Activated T-helper 1 cell treated with anti-CD3 and anti-CD28 coated beads, Interleukin-12 subunit alpha, Interleukin-12 subunit beta, Interleukin-2, Interleukin-4 antibody, amounts not matched to agents 30 ng/mL and 10 ng/mL and 1 ng/mL, durations not matched to agents 14 hours and 24 hours and 36 hours (primary cell): ENCODE measurements at places on chromosomes 1 and 21.

DNA sequence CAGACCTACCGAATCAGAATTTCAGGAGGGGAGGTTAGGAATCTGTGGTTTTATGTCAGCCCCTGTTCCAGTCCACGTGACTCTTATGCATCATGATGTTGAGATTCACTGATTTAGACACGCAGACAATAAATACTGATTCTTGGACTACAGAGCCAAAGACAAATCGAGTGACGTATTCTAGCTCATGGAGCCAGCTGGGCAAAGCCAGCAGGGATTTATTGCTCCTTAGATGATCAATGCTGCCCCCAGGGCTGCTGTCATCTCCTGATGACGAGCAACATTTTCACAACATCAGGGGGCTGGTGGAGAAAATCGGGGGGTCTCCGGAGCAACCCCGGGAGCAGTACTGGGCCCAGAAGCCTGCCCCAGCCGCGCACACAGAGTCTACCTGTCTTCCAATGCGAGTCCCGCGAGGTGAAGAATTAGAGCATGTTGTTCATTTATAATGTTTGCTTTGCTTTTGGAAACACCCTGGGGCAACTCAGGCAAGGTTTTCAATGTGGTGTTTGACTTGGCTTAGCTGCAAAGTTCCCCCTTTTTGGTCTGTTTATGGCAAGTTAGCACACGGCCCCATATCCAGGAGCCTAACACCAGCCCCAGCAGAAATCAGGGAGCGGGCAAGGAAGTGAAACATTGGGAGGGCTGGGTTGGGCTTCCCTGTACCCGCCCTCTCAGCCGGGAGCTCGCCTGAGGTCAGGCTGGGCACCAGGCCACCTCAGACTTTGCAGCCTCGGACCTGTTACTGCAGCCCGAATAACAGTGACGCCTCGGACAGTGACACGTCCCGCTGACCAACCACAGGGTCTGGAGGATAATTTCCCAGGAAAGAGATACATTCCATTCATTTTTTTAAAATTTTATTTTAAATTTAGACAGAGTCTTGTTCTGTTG is 19.9 kb upstream of the CLDN14 start:
- no peaks in the 10 kb centered on the region for H3K36me3 ChIP-seq
- no peaks in the 10 kb centered on the region for H3K4me1 ChIP-seq
- H3K4me3 ChIP-seq, result no peak overlapping the region
- no peak overlapping the region for H3K27ac ChIP-seq

DNA sequence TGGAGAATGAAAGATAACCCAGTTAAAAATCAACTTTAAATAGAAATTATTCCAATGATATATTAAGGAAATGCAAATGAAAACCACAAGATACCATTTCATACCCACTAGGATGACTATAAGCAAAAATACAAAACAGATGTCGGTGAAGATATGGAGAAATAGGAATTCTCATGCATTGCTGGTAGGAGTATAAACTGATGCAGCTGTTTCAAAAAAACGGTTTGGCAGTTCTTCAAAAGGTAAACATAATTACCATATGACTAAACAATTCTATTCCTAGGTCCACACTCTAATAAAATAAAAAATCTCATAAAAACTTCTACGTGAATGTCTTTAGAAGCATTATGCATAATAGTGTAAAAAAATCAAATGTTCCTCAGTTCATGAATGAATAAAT is 763.3 kb upstream of the BRINP3 start:
- no peak overlapping the region for H3K27ac ChIP-seq
- no peaks in the 10 kb centered on the region for H3K36me3 ChIP-seq
- DNase-seq, result no peak
- H3K27me3 ChIP-seq, result no peaks in the 10 kb centered on the region

- H3K27ac ChIP-seq, result no peak overlapping the region
- H3K36me3 ChIP-seq, result no peaks in the 10 kb centered on the region
- no peak overlapping the region for H3K4me3 ChIP-seq
- peaks cover 13% of the 10 kb centered on the region for H3K27me3 ChIP-seq
- H3K4me1 ChIP-seq, result peaks cover 7% of the 10 kb centered on the region
- DNase-seq, result no peak
These were observed 27.3 kb upstream of the ZNF496 start for GRCh38 chr1:247358920-247359319.

- no peak for DNase-seq
- H3K4me3 ChIP-seq, result no peak overlapping the region
- no peaks in the 10 kb centered on the region for H3K27me3 ChIP-seq
- no peaks in the 10 kb centered on the region for H3K4me1 ChIP-seq
These were observed 243.1 kb downstream of the CACNA1E start for GRCh38 chr1:181726320-181727012.

- no peaks in the 10 kb centered on the region for H3K27me3 ChIP-seq
- DNase-seq, result no peak
- no peaks in the 10 kb centered on the region for H3K4me1 ChIP-seq
- H3K36me3 ChIP-seq, result no peaks in the 10 kb centered on the region
These were observed 18.2 kb downstream of the C1orf87 start for GRCh38 chr1:60055336-60055735.
